ENCODE measurements at places on chromosomes 6 and 20. TPM values are rescaled to one million over a fixed set of nuclear protein-coding genes. Genes with fewer than 3 reads are reported as not detected.
A peak's percentile ranks its signal among the peaks of the same experiment; 100 is the strongest.

GRCh38 chr6:29769336-29769735 lies 46.1 kb downstream of the HLA-F start:
- H3K4me3 ChIP-seq, result no peak overlapping the region
- DNase-seq, result peak; percentile 5
- H3K27me3 ChIP-seq, result peaks cover 30% of the 10 kb centered on the region
- no peak overlapping the region for H3K27ac ChIP-seq
- no peaks in the 10 kb centered on the region for H3K36me3 ChIP-seq
- H3K4me1 ChIP-seq, result peaks cover 2% of the 10 kb centered on the region

CDH4 gene
- 0.13 TPM for total RNA-seq

- H3K4me1 ChIP-seq, result no peaks in the 10 kb centered on the region
- H3K36me3 ChIP-seq, result no peaks in the 10 kb centered on the region
- no peak overlapping the region for H3K27ac ChIP-seq
- no peak for DNase-seq
Measured at GRCh38 chr6:17045581-17046322, 56.1 kb upstream of the STMND1 start.

DNA sequence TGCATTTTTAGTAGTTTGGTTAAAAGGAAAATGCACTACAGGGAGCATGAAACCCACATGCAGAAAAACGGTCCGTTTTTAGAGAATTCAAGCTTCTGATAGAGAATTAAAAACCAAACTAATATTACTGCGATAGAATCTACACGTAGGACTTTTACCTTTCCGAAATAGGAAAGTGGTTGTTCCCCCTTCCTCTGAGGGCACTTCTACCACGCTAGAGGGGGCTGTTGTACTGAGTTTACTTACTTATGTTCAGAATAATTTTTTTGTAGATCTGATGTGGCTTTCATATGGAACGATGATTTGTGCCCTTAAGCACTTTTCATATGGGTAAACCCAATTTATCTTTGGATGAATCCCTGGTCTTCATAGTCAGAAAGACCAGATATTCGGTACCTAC lies 264.3 kb upstream of the PLN start:
- H3K27me3 ChIP-seq, result peaks cover 24% of the 10 kb centered on the region
- H3K4me3 ChIP-seq, result no peak overlapping the region
- peaks cover 7% of the 10 kb centered on the region for H3K4me1 ChIP-seq
- H3K27ac ChIP-seq, result no peak overlapping the region

TTK gene
- total RNA-seq, result 40.9 TPM

ZNF334 gene
- total RNA-seq, result 1.1 TPM

SGK2 gene
- total RNA-seq, result not detected

DNA sequence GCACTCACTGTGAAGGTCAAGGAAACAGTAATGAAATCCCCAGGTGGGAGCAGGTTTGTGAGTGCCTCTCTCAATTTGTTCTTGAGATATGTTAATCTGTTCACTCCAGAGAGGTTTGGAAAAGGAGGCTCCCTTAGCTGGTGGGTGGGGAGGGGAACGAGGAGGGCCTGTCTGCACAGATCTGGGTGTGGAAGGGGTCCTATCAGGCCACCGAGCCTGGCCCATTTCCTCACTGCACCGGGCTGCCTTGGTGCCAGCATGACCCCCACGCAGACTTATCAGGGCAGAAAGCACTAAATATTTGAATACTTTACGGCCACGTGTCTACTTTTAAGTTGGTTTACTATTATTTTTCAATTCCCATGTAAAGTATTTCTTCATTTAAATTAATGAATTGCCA lies 8.3 kb downstream of the AGPAT4 start:
- no peaks in the 10 kb centered on the region for H3K27me3 ChIP-seq
- no peak for DNase-seq
- no peak overlapping the region for H3K4me3 ChIP-seq
- H3K36me3 ChIP-seq, result no peaks in the 10 kb centered on the region
- H3K27ac ChIP-seq, result no peak overlapping the region

GRCh38 chr6:89289710-89290109 lies 25.4 kb downstream of the GABRR2 start:
- no peak for DNase-seq
- no peak overlapping the region for H3K27ac ChIP-seq
- H3K27me3 ChIP-seq, result no peaks in the 10 kb centered on the region
- no peak overlapping the region for H3K4me3 ChIP-seq
- H3K36me3 ChIP-seq, result no peaks in the 10 kb centered on the region

DNA sequence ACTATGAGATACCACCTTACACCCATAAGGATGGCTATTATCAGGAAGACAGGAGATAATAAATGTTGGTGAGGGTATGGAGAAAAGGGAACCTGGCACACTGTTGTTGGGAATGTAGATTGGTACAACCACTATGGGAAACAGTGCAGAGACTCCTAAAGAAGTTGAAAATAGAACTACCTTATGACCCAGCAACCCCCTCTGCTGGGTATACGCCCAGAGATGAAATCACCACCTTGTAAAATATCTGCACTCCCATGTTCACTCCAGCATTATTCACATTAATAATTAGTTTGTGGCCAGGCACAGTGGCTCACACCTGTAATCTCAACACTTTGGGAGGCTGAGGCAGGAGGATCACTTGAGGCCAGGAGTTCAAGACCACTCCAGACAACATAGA lies 26.8 kb downstream of the ZBTB9 start:
- no peak for DNase-seq
- H3K27me3 ChIP-seq, result peaks cover 12% of the 10 kb centered on the region
- no peak overlapping the region for H3K4me3 ChIP-seq
- no peaks in the 10 kb centered on the region for H3K36me3 ChIP-seq
- H3K27ac ChIP-seq, result no peak overlapping the region

- no peak overlapping the region for H3K27ac ChIP-seq
- DNase-seq, result no peak
- H3K4me3 ChIP-seq, result no peak overlapping the region
- peaks cover 2% of the 10 kb centered on the region for H3K27me3 ChIP-seq
Measured at GRCh38 chr20:57716202-57716601, 6.4 kb upstream of the PMEPA1 start.

DNA sequence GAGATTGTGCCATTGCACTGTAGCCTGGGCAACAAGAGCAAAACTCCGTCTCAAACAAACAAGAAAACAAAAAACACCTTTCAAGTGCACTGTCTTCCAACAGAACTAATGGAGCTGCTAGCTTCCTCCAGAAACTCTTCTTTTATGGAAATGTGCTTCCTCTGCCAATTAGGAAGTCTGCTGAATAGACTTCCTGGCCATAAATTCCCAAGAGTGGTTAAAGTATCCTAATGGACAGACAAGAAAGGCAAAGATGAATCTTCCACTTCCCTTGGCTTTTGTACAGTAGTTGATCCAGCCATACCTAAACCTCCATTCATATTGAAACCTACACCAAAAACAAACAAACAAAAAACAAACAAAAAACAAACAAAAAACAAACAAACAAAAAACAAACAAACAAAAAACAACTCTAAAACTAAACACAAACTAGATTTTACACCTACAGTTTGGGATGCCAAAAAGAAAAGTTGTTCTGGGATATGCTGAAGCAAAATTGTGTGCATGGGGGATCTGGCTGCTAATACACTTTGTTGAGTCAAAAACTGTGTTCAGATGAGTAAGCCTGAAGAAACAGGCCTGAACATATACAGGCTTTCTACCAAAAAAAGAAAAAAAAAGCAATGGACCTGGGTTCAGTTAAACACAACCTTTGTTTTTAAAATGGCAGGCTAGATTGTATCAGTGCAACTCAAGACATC lies 59.8 kb upstream of the CARMIL1 start:
- no peaks in the 10 kb centered on the region for H3K36me3 ChIP-seq
- no peak overlapping the region for H3K27ac ChIP-seq
- H3K27me3 ChIP-seq, result peaks cover 5% of the 10 kb centered on the region
- H3K4me1 ChIP-seq, result peaks cover 13% of the 10 kb centered on the region
- DNase-seq, result no peak
- no peak overlapping the region for H3K4me3 ChIP-seq

TUBB1 gene
- not detected for total RNA-seq

DNA sequence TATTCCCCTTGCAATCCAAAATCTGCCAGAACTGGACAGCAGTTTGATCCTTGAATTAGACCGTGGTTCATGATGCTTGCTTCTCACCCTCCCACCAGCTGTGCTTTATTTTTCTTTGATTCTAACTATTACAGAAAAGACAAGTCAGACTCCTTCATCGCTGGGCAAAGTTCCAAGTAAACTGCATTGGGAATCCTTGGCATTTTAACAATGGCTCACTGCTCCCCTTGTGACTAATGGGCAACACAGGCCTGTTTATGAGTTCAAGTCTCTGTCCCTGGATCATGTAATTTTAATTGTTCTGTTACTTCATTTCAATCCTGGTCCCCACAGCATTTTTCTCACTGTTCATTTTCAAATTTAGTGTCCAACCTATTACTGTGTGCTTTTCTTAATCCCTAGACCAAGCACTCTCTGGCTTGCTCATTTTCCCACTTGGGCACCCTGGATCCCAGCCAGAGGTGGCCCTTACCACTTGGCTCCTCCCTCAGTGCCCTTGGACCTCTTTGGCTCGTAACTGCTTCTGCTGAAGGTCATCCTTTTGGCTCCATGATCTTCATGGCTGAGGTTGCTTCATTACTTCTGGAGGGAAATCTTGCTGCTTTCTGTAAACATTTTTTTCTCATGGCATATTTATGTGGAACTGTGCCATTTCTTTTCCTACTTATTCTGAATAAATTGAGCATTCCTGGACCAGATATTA lies 32.8 kb downstream of the PSMB9 start:
- H3K27me3 ChIP-seq, result peaks cover 18% of the 10 kb centered on the region
- no peak for DNase-seq
- peaks cover 2% of the 10 kb centered on the region for H3K4me1 ChIP-seq

DNA sequence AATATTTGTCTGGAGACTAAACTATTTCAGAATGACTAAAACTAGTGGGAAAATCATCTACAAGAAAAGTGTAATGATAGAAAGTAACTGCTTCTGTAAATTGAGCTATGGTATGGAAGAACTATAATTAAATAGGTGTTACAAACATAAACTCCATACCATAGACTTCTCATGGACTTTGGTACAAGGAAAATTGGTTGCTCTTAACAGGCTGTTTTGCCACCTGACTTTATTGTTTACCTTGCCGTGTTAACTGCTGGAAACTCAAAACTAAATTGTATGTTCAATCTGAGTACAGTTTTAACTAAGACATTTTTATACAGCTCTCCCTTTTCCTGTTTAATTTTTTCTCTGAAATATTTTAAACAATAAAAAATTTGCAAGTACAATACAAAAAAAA lies 261.8 kb upstream of the POU3F2 start:
- H3K27ac ChIP-seq, result no peak overlapping the region
- H3K27me3 ChIP-seq, result no peaks in the 10 kb centered on the region
- DNase-seq, result no peak

- H3K27me3 ChIP-seq, result no peaks in the 10 kb centered on the region
- peaks cover 79% of the 10 kb centered on the region for H3K36me3 ChIP-seq
- no peak for DNase-seq
- H3K4me3 ChIP-seq, result no peak overlapping the region
Measured at GRCh38 chr6:17632934-17633333, 32.8 kb downstream of the FAM8A1 start.

ADGRF4 gene
- not detected for total RNA-seq

ARFGEF3 gene
- 0.08 TPM for total RNA-seq

DNA sequence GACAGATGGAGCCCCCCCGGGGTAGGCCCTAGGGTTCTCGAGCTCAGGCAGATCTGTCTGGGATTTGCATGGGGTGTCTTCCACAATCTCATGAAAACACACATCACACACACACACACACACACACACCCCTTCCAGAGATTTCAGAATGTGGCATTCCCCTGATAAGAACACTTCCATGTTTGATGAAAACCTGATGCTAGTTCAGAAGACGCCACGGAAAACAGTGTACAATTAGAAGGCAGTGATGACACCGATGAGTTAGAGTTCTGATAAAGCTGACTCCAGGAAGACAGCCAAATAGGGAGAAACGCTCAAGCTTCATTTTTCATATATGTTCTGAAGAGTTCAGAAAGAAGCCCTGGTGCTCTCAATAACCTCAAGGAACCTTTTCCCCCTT lies 438.7 kb upstream of the JARID2 start:
- no peaks in the 10 kb centered on the region for H3K4me1 ChIP-seq
- no peak overlapping the region for H3K4me3 ChIP-seq
- H3K36me3 ChIP-seq, result peaks cover 6% of the 10 kb centered on the region
- no peak for DNase-seq

- no peaks in the 10 kb centered on the region for H3K4me1 ChIP-seq
- no peak for DNase-seq
- no peak overlapping the region for H3K4me3 ChIP-seq
- H3K36me3 ChIP-seq, result peaks cover 14% of the 10 kb centered on the region
- H3K27ac ChIP-seq, result no peak overlapping the region
Measured at GRCh38 chr6:30862156-30862875, 22.0 kb upstream of the DDR1 start.

DNA sequence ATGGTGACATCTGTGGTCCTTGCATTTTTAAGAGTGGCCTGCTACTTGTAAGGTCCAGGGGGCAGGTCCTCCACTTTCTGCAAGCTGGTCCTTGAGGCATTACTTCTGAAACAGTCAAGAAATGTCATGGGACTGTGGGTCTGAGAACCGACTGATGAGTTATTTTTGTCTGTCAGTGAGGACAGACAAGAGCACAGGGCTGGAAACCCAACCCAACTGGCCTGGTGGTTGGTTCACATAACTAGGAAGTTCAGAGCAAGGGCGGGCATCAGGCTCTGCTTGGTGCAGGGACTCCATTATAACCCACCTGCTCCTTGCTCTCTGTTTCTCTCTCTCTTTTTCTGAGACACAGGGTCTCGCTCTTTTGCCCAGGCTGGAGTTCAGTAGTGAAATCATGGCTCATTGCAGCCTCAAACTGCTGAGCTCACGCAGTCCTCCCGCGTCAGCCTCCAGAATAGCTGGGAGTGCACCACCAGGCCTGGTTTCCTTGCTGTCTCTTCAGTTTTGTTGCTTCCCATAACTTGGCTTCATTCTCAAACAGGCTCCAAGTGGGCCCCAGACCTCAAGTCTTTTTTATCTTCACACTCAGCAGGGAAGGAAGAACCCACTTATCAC lies 9.2 kb downstream of the CST3 start:
- no peaks in the 10 kb centered on the region for H3K36me3 ChIP-seq
- H3K4me3 ChIP-seq, result no peak overlapping the region
- no peaks in the 10 kb centered on the region for H3K4me1 ChIP-seq
- H3K27ac ChIP-seq, result no peak overlapping the region
- peaks cover 9% of the 10 kb centered on the region for H3K27me3 ChIP-seq

C6orf47 gene
- 23.8 TPM for total RNA-seq

HSPA1L gene
- total RNA-seq, result 3.1 TPM

CPNE1 gene
- total RNA-seq, result 271 TPM

Measured in activated CD8-positive, alpha-beta T cell treated with anti-CD3 and anti-CD28 coated beads, Interleukin-2, amount 10 ng/mL, durations not matched to agents 7 days and 5 days (primary cell).